ENCODE measurements at places on chromosomes 1 and 21. TPM values are rescaled to one million over a fixed set of nuclear protein-coding genes. Genes with fewer than 3 reads are reported as not detected.

TBX19 gene
- total RNA-seq: 1.2 TPM

KLF17 gene
- 0.41 TPM for total RNA-seq

LCE1D gene
- not detected for total RNA-seq

PUM1 gene
- total RNA-seq: 89.8 TPM

GRCh38 chr1:65904681-65905083 lies 112.0 kb downstream of the PDE4B start:
- no peak for DNase-seq

GRCh38 chr21:36735201-36735515 lies 36.2 kb downstream of the SIM2 start:
- DNase-seq: no peak

- DNase-seq: no peak
These were observed 6.1 kb upstream of the NPHP4 start for GRCh38 chr1:5998051-5998905.

DNA sequence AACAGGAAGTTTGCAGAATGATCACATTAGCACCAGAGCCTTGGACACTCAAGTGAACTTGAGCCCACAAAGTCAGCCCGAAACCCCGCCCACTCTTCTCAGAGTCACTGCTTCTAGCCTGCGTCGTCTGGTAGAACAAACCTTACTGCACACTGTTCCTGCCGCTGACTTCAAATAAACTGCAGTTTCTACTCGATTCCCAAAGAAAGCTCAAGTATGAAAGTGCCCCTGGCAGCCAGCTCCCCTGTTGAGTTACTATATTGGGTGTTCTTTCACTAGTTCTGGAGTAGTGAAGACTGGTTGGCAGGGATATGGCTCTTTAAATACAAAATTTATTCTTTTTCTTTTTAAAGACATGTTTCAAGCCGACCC lies 164.7 kb downstream of the GALNT2 start:
- peak; percentile 35 for DNase-seq

- no peak for DNase-seq
These were observed 4.1 kb downstream of the DISC1 start for GRCh38 chr1:231630558-231631205.

GRCh38 chr1:183675381-183675780 lies 22.3 kb upstream of the APOBEC4 start:
- DNase-seq: no peak

- no peak for DNase-seq
These were observed 7.2 kb downstream of the PRDM2 start for GRCh38 chr1:13707164-13707563.

- no peak for DNase-seq
These were observed 238.4 kb downstream of the DYRK1A start for GRCh38 chr21:37605006-37605405.
